HT-29 (cell line): ENCODE measurements at places on chromosomes 13 and 19. TPM values are rescaled to one million over a fixed set of nuclear protein-coding genes. Genes with fewer than 3 reads are reported as not detected.

The ZNF221 gene
- 0.68 and 0.97 TPM in 2 replicates for total RNA-seq

The ZSCAN4 gene
- not detected in 2 replicates for total RNA-seq

The CPAMD8 gene
- not detected in 2 replicates for total RNA-seq

The PCDH20 gene
- 0.13 and 0.18 TPM in 2 replicates for total RNA-seq

The MEX3D gene
- 75.4 and 90.6 TPM in 2 replicates for total RNA-seq

The NXNL1 gene
- total RNA-seq, result not detected in 2 replicates

The PRR22 gene
- 2.1 and 3.9 TPM in 2 replicates for total RNA-seq

The PRR12 gene
- total RNA-seq, result 15.0 and 15.3 TPM in 2 replicates

The ZNF253 gene
- total RNA-seq, result 0.05 and 0.16 TPM in 2 replicates

The SULT2A1 gene
- total RNA-seq, result not detected in 2 replicates
